ENCODE measurements at places on chromosomes 3 and 15.

DNA sequence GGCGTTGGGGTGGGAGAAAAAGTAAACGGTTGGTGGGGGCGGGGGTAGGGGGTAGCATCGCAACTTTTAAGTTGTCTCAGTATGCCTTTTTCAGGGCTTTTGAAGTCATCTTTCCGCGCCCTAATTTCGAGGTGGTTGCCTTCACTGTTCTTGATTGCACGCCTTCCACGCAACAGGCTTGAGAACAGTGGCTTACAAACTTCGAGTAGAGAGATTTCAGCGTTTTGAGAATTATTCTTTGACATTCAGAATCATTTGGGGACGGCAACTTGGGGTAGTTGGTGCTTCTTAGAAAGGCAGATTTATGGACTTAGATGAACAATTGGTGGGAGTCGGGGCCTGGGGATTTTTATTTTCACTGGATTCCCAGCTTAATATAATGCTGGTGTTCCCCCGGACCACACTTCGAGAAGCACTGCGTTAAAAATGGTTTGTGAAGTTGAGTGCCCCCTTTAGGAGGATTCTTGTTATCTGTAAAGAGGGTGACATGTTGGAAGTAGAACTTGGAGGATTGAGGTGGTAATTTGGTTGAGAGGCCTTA, 880 bp downstream of the PPP4R2 start:
- DNase-seq: no peak

DNA sequence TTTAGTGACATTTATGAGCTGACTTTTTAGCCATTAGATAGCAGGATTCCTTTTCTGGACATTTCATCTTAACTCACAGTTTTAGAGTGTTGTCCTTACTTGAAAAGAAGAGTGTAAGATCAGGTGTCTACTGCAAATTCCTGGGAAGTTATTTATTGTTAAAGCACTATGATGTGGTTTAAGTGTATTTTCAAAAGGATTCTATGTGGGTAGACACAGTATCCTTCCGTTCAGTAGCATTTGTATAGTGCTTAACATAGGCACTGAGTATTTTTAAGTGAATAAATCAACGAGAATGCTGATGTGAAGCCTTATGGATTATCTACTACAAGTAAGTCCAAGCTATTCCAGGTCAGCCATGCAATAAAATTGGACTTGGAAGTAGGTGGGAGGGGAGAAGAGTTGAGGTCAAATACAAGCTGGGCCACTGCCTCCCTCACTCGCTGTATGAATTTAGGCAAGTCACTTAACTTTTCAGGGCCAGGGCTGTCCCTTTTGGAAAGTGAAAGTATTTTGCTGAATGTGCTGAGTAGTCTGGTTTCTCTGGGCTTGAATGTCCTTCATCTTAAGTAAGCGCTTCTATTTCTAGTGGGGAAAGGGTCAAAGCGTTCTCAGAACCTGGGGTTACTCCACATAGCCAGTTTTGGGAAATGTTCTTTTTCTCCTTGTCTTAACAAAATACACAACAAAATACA, 48.6 kb downstream of the GAP43 start:
- DNase-seq: no peak

- DNase-seq: no peak
Measured at GRCh38 chr15:31298707-31299172, 27.9 kb upstream of the KLF13 start.

DNA sequence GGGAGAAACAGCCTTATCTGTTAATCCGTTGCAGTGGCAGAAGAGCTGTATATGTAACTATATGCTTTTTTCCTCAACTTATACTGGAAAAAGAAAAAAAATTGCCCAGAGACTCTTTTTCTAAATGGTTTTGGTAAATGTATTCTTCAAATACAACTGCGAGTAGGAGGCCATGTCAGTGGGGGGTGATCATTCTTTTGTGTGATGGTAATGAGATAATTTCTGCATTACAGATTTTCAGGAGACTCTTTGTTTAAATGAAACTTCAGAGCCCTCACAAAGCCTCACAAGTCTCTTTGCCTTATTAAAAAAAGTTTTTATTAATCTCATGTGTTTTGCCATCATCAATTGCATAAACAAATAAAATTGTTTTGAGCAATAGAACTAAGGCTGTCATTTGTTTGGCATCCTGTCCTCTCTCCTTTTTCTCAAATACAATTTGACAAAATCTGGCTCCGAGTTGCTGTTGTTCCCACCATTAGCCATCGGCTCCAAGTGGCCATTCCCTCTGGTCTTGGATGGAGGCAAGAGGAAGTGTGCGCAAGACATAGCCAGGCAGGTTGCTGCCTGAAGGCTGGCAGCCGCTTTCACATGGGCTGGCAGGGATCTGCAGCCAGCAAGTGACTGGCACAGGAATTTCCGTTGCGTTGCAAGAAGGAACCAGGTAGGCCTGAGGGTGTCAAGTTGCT, 116.7 kb downstream of the FNDC3B start:
- DNase-seq: no peak

GRCh38 chr3:54065586-54065985, 56.8 kb upstream of the CACNA2D3 start:
- no peak for DNase-seq
